Left renal cortex interstitium (tissue), 4 donors: ENCODE measurements at places on chromosomes 2 and 18. TPM values are rescaled to one million over a fixed set of nuclear protein-coding genes. Genes with fewer than 3 reads are reported as not detected.

- DNase-seq: no peak
These were observed 27.3 kb downstream of the NDUFA10 start for GRCh38 chr2:239997686-239998409.

GRCh38 chr18:72541871-72542332 lies 2.2 kb downstream of the CBLN2 start:
- DNase-seq: no peak

- DNase-seq: no peak
These were observed 11.5 kb downstream of the TEX44 start for GRCh38 chr2:231604101-231604684.

The KCNG2 gene
- 0.46 TPM for polyA plus RNA-seq

DNA sequence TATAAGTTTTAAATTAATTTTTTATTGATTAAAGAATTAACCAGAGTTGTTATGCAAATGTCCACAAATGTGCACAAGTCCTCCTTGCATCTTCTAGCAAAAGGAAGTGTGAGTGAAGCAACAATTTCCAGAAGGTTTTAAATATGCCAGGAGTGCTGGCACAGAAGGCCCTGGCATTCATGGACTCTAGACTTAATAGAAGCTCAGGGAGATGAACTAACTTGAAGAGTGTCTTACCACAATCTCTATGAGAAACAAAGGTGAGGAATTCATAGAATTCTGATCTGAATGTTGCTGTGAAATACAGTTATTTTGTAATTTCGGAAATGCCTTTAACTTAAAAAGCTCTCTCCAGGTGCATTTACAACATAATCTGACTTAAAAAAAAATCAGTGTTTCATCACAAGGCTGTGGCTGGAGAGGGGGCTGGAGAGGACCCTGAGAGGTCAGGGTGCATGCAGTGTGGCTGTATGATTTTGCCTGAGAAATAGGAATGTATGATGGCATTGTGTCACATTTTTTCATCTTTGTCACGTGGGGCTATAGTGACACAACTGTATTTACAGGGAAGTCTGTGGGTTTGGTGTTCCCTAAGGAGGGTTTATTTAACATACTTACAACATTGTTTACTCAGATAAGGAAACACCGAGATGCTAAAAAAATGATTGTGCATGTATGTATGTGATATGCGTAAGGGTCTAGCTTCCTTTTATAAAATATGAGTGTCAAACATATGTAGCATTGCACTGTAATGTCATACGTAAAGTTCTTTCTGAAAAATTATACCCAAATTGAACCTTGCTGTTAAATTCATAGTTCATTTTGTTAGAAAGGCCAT lies 66.2 kb downstream of the MAP4K4 start:
- DNase-seq: no peak

DNA sequence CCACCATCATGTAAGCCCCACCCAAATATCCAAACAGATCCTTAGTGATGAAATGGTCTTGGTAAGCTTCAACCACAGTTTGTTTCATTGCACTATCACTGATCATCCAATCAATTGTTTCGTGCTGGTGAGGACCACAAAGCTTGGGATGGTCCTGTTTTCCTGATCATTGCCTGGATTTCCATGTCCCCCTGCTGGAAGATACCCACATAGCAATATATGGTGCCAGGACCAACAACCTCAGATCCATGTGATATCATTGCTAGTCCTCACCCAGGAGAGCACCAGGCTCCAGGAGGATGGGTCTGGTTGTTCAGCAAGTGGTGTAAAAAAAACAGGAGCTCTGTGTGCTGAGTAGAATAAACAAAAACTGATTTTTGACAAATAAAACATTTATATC lies 206.5 kb upstream of the SH3BP4 start:
- DNase-seq: no peak

- no peak for DNase-seq
These were observed 259.6 kb downstream of the CLIP4 start for GRCh38 chr2:29374823-29375222.
